ENCODE measurements at places on chromosomes 12 and 14.

- DNase-seq, result no peak
These were observed 38.2 kb upstream of the MAP3K9 start for GRCh38 chr14:70847406-70848090.

- peak; percentile 22 for DNase-seq
These were observed at the start of gene RILPL1 for GRCh38 chr12:123533672-123534643. TSS of gene RILPL1 (minus strand) at chr12:123533719. CDS start at chr12:123533482, 237 bp downstream.

DNA sequence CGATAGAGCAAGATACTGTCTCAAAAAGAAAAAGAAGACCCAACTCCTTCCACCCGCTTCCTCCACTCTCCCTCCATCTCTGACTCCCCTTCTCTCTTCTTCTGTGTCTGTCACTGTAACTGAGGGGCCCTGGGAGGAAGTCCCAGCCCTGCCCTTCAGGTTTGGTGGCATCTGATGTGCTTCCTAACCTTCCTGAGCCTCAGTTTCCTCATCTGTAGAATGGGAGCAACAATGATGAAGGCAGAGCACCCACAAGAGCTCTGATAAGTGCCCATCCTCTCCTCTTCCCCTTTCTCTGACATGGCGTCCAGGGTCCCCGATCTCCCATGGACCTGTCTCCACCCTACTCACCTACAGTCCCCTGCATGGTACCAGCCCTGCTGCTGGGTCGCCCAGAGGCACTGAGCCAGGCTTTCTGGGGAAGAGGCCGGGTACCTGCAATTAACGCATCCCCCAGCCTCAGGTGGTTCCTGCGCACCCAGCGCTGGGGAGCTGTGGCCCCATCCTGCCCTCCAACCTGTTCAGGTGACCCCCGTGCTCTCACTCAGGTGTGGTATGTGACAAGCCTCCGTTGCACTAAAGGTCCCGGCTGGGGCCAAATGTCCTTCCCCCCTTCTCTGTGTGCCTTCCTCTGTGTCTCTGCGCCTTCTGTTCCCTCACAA lies 13.2 kb downstream of the FOXN4 start:
- DNase-seq, result no peak

GRCh38 chr12:112380663-112381405 lies 1.4 kb downstream of the HECTD4 start:
- DNase-seq, result no peak

DNA sequence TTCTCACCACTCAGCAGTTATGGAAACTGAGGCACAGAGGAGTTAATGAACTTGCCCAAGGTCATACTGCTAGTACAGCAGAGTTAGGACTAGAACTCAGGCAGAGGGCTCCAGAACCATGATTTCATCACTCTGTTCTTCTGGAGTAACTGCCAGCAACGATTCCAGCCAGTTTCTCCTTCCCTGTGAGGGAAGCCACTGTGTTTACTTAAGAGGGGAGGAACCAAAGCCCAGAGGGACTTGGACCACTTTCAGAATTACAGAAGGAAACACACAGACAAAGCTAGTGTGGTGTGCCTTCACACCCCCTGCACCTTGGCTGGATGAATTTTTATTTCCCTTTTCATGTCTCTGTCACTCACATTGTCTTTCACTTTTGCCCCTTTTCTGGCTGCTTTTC lies 398.2 kb downstream of the DPF3 start:
- DNase-seq, result no peak

- DNase-seq, result no peak
These were observed 1540.3 kb upstream of the TMEM132C start for GRCh38 chr12:126726481-126727217.

GRCh38 chr14:60188115-60188514 lies 22.9 kb upstream of the DHRS7 start:
- no peak for DNase-seq

GRCh38 chr12:113065126-113066007 lies 8.8 kb downstream of the DTX1 start:
- no peak for DNase-seq

GRCh38 chr12:48160807-48161206 lies 3.5 kb upstream of the ASB8 start:
- DNase-seq, result no peak

DNA sequence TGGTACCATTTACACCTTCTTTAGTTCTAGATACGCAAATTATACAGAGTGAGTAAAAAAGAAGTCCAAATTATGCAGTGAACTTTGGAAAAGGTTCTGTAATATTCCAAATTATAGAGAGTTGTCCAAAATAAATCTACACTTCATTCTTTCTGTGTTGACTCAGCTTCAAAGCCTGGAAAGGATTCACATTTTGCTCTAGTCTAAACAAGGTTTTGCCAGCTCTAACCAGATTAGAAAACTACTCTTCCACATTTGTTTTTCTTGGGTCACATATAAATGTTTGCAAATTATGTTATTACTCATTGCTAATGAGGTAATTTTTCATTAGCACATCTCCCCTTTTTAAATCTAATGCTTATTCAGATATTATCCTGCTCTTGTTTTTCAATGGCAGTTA lies 1562.4 kb upstream of the SEL1L start:
- DNase-seq, result no peak

DNA sequence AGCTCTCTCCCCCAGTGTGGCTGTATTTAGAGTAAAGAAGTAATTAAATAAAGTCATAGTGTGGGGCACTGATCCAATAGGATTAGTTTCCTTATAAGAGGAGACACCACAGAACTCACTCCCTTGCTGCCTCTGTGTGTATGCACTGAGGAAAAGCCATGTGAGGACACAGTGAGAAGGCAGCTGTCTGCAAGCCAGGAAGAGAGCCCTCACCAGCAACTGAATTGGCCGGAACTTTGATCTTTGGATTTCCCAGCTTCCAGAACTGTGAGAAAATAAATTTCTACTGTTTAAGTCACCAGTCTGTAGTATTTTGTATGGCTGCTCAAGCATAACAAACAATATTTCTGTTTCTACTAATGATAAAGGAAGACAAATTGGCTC lies 368.7 kb upstream of the PRICKLE1 start:
- no peak for DNase-seq

GRCh38 chr12:111569363-111570083 lies 29.6 kb downstream of the ATXN2 start:
- no peak for DNase-seq

DNA sequence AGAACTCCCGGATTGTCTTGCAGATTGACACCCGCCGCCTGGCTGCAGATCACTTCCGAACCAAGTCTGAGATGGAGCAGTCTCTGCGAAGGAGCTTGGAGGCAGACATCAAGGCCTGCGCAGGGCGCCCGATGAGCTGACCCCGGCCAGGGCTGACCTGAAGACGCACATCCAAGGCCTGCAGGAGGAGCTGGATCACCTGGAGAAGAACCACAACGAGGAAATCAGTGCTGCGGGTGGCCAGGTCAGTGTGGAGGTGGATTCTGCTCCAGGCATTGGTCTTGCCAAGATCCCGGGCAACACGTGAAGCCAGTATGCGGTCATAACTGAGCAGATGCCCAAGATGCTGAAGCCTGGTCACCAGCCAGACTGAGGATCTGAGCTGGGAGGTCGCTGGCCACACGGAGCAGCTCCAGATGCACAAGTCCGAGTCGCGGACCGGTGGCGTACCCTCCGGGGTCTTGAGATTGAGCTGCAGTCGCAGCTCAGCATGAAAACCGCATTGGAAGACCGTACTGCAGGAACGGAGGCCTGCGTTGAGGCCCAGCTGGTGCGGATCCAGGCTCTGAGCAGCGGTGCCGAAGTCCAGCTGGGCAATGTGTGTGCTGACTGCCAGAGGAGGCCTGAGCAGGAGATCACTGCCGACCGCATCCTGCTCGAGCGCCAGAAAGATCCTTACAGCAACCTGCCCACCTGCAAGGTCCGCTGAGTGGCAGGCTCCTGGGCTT lies 12.4 kb upstream of the A2M start:
- no peak for DNase-seq

- DNase-seq, result no peak
These were observed 218.3 kb downstream of the FOXN3 start for GRCh38 chr14:89198544-89199329.

GRCh38 chr12:22272335-22273151 lies 62.0 kb downstream of the ST8SIA1 start:
- no peak for DNase-seq

DNA sequence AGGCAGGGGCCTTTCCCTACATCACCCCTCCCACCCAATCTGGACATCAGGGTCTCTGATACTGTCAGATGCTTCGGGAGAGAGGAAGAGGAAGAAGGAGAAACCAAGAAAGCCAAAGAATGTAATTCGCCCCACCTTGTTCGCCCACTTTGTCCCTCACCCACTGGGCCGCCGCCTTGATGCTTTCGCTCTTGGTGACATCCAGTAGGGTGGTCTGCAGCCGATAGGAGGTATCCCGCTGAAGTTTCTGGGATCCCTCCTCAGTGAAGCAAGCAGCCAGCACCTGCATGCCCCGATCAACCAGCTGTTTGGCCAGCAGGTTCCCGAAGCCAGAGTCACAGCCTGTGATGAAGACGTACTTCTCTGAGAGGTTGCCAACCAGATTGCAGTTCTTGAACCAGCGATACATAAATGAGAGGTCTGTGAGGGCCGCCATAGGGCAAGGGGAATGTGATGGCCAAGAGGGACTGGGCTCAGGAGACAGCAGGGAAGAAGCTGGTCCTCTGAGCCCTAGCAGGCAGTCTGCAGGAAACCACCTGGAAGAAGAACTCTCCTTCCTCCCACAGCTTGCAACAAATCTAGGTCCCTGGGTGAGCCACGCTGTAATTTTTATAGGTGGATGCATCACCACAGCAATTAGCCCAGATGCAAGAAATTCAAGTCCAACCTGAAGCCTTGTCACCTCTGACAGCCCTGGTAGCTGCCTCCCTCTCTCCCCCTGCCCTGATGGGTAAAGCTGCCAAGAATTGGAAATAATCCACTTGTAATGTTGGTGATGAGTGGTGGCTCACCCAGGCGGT lies at the start of gene SDR9C7:
TSS of gene SDR9C7 (minus strand) at position 583 of the 800 bp plus-strand sequence. CDS start at position 436, 147 bp downstream.
- no peak for DNase-seq

DNA sequence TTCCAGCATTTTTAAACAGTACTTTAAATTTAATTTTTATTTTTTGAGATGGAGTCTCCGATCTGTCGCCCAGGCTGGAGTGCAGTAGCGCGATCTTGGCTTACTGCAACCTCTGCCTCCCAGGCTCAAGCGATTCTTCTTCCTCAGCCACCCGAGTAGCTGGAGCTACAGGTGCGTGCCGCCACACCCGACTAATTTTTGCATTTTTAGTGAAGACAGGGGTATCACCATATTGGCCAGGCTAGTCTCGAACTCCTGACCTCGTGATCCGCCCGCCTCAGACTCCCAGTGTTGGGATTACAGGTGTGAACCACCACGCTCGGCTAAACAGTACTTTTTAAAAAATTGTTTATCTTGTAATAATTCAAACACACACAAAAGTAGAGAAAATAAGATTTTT lies 4.2 kb upstream of the FOXJ2 start:
- DNase-seq, result no peak

- no peak for DNase-seq
These were observed 269.2 kb upstream of the DAAM1 start for GRCh38 chr14:58919217-58919616.

DNA sequence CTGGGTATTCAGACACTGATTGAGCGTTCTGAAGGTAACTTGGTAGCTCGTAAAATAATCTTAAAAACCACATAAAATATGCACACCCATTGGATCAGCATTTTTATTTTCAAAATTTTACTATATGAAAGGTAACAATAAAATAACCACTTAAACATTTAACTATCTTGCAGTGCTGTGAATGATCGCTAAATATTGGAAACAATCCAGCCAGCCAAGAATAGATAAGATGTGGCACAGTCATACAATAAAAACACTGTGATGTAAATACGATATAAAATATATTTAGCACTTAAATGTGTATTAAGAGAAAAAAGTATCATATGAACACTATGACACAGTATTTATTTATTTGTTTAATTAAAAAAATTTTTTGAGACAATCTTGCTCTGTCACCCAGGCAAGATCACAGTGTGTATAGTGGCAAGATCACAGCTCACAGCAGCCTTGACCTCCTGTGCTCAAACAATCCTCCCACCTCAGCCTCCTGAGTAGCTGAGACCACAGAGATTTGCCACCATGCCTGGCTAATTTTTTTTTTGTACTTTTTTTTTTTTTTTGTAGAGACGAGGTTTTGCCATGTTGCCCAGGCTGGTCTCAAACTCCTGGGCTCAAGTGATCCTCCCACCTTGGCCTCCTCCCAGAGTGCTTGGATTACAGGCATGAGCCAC lies 39.4 kb downstream of the SDR9C7 start:
- no peak for DNase-seq

GRCh38 chr12:59067083-59067482 lies 146.8 kb upstream of the LRIG3 start:
- DNase-seq, result no peak

- no peak for DNase-seq
These were observed 101.2 kb upstream of the EGLN3 start for GRCh38 chr14:34051966-34052657.

DNA sequence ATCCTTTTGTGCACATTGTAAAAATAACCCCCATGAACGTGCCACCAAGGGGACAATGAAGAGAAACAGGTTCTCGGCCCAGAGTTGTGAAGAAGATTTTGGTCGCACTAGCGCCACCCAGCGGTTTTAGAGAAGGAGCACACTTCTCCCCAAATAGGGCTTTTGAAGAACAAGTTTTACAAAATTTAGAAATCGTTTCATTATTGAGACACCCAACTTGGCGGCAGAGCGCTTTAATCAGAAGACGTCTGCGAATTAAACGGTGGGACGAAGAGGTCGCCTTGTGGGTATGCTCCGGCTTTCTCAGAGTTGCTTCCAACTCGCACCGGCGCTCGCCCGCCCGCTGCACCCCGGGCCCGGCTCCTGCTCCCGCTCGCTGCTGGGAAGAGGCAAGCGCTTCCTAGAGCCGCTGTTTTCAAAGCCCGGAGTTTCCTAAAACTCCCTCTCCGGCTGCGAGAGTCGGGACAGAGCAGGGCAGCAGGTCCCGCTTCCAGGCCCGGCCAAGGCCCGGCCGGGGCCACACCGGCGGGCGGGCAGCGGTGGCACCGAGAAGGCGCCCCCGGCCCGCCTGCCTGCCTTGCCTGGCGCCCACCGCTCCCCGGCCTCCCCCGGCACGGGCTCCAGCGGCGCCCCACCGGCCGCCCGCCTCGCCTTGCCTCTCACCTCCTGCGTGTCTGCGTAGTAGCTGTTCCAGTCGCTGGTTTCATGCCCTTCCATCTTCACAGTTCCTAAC lies 645 bp downstream of the FOXA1 start:
- no peak for DNase-seq

DNA sequence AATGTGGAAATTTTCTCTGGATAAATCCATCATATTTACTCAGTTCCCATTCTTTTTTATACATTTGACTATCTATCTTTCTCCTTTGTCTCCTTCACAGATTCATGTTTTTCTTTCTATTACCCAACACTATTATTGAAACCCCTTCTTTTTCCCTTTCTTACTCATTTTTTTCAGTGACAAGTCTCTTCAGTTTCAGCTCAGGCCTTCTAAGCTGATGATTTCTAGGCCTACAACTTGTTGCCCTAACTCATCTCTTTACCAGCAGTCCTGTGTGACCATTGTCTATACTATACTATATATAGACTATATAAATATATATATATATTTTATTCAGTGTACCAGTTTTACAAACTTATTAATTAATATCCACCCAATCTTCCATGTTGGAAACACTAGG lies 31.8 kb downstream of the SLC16A7 start:
- DNase-seq, result no peak

DNA sequence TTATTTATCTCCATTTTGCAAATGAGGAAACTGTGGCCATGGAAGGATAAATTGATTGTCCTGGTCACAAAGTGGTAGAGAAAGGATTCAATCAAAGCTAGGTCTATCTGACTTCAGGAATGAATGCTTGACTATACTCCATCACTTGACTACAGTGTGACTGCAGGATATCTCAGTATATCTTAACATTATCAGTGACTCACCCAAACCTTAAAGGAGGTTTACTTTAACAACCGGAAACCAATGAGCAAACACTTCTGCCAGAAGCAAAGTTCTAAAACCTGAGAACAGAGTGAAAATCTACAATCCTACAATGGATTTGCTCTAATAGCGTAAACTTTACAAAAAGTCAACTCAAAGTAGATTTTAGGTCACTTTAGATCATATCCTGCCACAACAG lies 277.0 kb downstream of the CEP128 start:
- no peak for DNase-seq

Data from activated CD4-positive, alpha-beta T cell treated with anti-CD3 and anti-CD28 coated beads for 1 hour (primary cell).